ENCODE measurements at places on chromosomes 4 and X.

DNA sequence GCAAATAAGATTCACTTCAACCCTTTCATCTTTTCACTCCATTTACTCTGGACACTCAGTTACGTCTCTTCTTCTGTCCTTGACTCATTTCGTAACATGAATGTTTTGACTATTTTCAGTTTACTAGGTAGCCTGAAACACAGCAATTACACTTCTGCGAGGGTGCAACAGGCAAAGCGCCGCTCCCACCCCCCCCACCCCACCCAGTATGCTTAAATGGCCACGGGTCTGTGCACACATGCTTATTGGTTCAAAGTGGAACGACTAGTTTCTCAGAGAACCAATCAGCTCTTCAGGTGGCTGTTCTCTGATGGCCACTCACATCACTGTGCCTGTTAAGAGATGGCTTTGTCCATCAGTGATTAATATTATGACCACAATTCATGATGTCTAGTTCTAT, 3.5 kb downstream of the BEND4 start:
- DNase-seq = no peak

DNA sequence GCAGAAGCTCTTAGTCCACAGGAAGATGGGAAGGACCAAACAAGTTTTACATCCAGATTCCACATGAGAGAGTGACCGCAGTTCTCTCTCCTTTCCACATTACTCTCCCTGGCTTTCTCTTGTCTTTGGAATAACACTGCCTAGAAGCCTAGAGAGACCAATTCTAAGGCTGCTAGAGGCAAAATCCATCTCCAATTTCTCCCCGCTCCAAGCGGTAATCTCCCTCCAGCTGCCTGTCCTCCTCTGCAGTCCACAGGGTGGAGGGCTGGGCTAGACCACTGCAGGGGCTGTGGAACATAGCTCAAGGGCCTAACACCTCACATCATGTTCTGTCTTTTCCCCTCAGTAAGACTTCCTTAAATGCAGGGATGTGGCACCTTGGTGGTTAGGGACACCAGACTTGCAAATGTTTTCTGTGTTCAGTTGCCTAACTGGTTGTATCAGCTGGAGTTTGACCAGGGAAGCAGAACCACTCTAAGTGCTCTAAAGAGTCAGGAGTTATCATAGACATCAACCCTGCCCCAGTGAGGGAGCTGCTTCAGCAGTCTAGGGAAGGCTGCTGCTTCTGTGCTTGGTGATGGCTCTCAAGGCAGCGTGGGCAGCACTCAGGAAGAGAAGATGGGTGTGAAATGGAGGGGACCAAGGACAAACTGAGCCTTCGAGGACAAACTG, 423.1 kb downstream of the BCOR start:
- no peak for DNase-seq

DNA sequence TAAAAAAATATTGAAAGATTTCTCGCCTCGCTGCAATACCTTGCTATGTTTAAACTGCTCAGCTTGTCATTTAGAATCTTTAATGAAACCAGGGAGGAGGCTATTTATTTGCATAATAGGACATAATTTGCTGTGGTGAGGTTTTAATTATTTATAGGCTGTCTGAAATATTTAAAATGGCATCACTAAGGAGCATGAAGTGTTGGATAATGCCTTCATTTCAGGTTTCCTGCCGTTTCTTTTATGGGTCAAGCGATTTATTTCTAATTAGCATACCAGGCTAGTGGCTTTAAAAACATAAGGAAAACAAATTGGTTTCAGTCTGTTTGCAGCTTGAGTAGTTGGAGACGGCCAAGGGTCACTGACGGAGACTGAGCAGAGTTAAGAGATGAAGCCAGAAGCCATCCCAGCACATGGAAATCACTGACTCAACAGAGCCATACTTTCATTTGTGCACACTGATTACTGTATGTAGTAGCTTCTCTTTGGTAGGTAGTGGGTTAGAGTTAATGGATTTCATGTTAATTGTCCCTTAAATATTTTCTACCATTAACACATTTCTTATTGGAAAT, 1962.4 kb upstream of the TENM3 start:
- DNase-seq = no peak

DNA sequence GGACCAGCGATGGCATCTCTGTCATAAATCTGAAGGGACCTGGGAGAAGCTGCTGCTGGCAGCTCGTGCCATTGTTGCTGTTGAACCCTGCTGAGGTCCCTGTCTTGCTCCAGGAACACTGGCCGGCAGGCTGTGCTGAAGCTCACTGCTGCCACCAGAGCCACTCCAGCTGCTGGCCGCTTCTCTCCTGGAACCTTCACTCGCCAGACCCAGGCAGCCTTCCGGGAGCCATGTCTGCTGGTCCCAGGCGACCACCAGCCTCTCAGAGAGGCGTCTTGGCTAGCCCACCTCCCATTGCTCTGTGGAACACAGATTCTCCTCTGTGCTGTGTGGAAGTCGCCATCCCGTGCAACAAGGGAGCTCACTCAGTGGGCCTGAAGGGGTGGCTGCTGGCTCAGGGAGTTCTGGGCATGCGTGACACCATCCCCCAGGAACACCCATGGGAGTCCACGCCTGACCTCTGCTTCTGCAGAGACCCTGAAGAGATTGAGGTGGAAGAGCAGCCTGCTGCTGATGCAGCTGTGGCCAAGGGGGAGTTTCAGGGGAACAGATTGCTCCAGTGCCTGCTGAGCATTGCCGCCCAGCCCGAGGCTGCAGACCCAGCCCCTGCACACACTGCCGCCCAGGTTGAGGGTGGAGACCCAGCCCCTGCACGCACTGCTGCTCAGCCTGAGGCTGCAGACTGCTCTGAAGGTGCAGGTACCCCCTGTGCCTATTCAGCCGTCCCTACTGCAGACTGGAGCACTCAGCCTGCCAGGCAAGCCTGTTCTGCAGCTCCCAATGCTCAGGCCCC, 33.1 kb upstream of the CYP4V2 start:
- no peak for DNase-seq

GRCh38 chr4:104743215-104743653, 248.5 kb upstream of the CXXC4 start:
- no peak for DNase-seq

DNA sequence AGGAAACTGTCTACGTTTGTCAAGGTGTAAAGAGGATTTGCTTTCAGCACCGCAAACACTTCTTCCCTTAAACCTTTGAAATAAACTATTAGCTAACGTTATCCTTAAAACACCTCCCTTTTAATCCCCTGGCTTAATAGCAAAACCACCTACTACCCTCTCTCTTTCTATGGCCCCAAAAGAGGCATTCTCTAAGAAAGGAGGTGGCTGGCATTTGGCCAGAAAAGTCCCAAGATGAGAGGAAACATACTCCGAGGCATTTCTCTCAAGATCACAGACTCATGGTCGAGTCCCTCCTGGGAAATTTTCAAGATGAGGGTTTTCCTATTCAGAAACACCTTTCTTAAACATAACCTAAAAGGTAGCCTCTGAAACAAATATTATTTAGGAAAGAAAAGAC, 60.6 kb upstream of the VCX3B start:
- no peak for DNase-seq

- DNase-seq = peak; percentile 91
Measured at GRCh38 chr4:113435893-113436292, 325.6 kb downstream of the CAMK2D start.

DNA sequence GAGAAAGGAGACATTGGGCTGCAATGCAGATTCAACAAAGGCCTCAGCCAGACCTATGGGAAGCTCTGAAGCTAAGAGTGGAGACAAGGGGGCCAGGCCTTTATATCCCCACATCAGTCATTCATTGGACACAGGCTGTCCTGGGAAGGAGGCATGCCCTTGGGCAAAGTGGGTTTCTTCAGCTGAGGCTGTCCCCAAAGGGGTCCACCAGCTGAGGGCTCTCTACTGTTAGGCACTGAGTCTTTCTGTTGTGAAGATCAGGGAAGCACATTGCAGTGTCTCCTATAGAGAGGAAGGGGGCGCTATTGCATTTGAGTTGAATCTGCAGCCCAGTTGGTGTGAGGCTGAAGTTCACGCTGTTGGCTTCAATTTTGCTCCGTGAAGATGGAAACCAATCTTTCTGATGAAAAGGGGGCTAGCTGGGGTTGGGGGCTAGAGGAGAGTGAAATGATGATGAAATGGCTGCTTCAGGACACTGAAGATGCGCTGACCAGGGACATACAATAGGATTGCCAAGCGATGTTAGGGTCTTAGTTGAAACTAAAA, 48.0 kb downstream of the SLC25A5 start:
- DNase-seq = peak; percentile 58

- DNase-seq = peak; percentile 21
Measured at GRCh38 chrX:16212436-16212835, 45.2 kb downstream of the MAGEB17 start.

- DNase-seq = no peak
Measured at GRCh38 chrX:110944311-110944750, 148.7 kb upstream of the CHRDL1 start.

GRCh38 chrX:37420756-37421155, 71.6 kb downstream of the PRRG1 start:
- DNase-seq = no peak

DNA sequence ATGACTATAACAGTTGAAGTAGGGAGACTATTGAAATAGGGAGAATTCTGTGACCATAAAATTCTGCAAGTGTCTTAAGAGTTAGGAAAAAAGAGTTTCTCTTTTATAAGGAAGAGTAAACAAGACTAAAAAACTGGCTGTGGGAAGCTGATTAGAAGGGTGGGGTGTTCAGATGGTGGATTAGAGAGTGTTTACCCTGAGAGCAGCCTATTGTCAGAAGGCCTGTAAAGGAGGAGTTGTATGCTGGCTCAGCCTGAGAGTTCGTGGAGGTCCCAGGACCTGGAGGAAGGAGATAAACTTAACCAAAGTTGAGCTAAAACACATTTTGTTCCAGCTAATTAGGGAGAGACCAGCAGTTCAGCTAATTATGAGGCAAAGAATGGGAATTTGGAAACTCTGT, 629.7 kb downstream of the PCDH7 start:
- DNase-seq = no peak

DNA sequence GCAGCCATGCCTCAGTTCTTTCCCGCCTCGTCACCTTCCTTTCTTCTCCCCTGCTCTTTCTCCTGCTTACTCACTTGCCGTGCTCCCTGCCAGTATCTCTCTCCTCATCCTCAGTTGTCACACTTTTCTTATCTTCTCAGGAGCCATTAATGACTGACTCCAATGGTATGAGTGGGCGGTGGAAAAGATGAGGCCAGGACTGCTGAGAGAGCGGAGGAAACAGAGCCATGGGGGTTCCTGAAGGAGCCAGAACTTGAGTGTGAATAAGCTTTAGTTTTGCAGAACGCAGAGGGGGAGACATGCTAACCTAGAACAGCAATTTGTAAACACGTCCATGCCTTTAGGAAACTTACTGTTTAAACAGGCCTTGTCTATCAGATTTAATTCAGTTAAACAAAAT, 126.5 kb downstream of the CHIC2 start:
- DNase-seq = peak; percentile 78

DNA sequence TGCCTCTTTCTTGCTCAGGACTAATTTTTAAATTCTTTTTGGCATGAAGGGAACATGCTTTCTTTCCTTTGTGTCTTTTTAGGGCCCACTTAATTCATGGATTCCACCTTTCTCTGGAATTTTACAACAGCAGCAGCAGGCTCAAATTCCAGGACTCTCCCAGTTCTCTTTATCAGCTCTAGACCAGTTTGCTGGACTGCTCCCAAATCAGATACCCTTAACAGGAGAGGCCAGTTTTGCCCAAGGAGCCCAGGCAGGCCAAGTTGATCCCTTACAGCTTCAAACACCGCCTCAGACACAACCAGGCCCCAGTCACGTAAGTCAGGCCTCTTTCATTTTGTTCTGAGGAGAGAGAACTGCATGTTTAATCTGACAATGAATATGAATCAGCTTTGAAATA, 2.3 kb downstream of the ODAM start:
- DNase-seq = no peak

DNA sequence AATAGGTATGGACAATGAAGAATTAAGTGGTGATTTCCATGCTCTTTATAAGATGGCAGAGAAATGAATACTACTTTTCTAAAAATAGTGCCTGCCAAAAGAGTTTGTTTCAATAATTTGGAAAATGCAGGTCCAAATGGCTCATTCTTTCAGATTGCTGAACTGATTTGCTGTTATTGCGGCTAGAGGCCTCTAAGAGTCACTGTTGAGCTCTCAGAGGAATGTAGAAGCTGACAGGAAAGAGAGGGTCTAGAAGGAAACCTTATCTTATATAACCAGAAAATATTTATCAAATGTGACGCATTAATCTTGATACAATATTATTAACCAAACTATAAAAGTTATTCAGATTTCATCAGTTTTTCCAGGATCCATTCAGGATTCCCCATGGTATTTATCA, 65.7 kb upstream of the PAGE1 start:
- peak; percentile 0 for DNase-seq

- peak; percentile 41 for DNase-seq
Measured at GRCh38 chr4:85867271-85867670, 392.3 kb downstream of the ARHGAP24 start.

GRCh38 chr4:116665716-116666115, 419.7 kb downstream of the TRAM1L1 start:
- peak; percentile 0 for DNase-seq

DNA sequence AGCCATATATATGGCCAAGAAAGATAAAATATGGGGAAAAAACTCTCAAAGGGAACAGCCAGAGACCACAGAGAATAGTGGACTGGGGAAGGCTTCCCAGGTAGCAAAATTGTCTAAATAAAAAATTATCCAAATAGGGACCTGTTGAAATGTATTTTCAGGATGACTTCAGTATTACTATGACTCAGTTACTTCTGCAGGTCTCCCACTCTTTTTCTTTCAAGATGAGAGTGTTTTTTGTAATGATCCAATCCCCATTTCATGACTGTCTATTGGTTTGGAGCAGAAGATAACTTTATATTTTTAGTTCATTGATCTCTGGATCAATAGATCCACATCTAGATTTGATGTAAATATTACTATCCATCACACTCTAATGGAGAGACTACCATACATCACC, 372.1 kb upstream of the EMCN start:
- no peak for DNase-seq

- DNase-seq = no peak
Measured at GRCh38 chr4:187799735-187800134, 195.8 kb upstream of the ZFP42 start.

GRCh38 chr4:108774809-108775530, 12.1 kb upstream of the ETNPPL start:
- no peak for DNase-seq

DNA sequence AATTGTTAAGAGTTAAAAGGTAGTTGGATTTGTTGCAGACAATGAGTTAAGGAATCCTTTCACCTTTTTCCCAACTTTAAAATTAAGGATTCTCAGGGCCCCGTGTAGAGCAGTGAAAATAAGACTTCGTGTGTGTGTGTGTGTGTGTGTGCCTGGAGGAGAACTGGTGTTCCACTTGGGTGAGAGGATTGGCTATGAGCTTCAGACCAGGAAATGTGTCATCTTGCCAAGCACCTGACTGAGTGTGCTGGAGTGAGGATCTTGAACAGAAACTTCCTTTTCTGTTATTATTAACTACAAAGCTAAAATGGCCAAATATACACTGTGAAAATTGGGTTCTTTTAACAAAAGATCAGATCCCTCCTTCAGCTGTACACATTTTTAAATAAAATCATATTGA, 113.1 kb upstream of the VCX2 start:
- DNase-seq = no peak

DNA sequence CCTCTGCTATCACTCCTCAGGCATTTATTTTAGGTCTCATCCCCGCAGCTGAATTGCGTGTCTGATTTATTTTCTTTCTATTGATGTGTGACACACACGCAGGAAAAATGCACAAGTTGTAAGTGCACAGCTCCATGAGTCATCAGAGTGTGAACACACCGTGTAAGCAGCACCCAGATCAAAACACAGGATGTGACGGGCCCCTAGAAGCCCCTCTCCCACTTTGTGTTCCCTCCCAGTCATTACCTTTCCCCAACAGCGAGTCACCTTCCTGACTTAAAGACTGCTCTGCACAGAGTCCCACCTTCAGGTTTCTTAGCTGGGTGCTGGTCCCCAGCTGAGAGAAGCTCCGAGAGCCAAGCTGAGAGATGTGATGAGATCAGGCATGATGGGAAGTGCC, 436.7 kb downstream of the MID1IP1 start:
- DNase-seq = no peak
